ENCODE measurements at places on chromosomes 3 and 15.
A peak's percentile ranks its signal among the peaks of the same experiment; 100 is the strongest.

GRCh38 chr3:16789344-16790120 is 95.2 kb upstream of the PLCL2 start:
- no peak for DNase-seq

DNA sequence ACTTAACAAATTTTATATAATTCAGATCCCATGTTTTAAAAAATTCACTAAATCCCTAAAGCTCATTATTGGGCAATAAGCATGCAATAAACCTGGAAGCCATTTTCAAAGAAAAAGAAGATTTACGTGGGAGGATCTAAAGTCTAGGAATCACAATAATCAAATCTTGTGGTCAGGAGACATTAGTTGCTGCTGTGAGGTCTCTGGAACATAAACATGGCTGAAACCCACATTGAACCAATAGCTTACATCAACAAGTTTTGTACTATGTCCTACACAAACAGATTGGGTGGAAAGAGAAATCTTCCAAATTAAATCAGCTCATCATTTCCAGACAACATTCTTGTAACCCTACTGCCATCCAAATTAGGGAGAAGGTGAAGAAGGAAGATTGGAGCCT is 121.9 kb upstream of the EPHA3 start:
- DNase-seq: no peak

GRCh38 chr3:194961149-194961548 is 275.5 kb downstream of the FAM43A start:
- DNase-seq: no peak

- DNase-seq: no peak
Observed at GRCh38 chr15:36449662-36450145, 129.7 kb upstream of the CDIN1 start.

DNA sequence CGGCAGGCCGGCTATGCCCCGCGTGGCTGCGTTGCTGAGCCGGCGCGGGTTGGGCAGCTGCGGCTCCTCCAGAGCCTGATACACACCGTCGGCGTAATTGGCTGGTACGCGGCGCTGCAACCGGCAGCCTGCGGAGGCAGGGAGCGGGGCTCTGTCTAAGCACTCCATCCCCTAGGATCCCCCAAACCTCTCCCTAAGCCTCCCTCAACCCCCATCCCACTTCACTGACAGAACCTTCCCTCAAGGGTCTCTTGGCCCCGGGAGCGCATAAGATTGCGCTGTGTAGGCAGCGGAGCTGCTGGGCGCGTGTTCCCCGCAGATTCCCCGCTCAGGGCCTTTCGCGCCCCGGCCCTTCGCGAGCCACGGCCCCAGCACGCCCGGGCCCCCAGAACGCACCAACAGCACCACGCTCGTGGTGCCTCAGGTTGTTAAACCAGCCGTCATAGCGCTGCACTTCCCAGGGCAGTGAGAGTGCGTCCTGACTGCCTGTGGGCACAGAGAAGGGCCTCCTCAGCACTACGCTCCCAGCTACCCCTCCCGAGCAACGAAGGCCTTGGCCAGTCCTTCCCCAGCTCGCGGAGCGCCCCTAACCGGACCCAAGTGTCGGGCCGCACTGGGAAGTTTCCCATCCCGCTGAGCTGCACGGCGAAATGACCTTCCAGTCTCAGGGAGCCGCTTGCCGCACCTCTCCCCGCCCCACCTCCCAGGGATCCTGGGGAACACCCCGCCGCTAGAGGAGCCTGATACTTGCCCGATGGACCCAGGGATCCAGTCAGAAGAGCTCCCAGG is 1.2 kb downstream of the DUOX2 start:
- no peak for DNase-seq

- DNase-seq: no peak
Observed at GRCh38 chr3:157040456-157040855, 119.5 kb downstream of the CCNL1 start.

DNA sequence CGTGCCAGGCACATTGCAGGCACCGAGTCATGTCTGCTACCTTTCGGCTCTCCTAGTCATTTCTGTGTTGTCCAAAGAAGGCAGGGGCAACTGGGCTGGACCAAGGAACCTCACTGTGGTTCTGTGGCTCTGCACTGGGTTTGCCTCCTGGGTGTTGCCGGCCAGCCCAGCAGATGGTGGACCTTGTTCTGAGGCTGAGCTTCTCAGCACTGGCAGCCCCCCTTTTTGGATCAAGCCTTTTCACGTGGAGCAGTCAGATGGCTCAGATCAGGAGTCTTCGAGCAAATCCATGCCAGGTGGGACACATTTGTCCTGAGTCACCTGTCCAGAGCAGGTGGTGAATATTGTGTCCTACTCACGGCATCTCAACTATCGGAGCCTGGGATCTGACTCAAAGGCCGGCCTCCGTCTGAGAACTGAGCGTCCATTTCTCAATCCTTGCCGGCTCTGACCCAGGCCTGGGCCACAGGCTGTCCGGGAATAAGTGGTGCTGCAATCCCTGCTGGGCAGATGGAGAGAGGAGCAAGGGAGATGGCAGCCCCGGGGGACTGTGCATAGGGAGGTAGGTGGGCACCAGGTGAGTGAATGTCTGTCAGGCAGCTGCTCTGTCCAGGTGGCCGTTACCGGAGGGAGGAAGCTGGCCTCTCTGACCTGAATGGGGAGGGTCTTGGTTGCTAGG is at the start of gene IL16:
IL16 (plus strand) TSS at position 304 of the 679 bp plus-strand sequence. CDS start 28,521 bp downstream, outside the sequence.
- no peak for DNase-seq

- DNase-seq: no peak
Observed at GRCh38 chr15:61035311-61035710, 193.8 kb downstream of the RORA start.

DNA sequence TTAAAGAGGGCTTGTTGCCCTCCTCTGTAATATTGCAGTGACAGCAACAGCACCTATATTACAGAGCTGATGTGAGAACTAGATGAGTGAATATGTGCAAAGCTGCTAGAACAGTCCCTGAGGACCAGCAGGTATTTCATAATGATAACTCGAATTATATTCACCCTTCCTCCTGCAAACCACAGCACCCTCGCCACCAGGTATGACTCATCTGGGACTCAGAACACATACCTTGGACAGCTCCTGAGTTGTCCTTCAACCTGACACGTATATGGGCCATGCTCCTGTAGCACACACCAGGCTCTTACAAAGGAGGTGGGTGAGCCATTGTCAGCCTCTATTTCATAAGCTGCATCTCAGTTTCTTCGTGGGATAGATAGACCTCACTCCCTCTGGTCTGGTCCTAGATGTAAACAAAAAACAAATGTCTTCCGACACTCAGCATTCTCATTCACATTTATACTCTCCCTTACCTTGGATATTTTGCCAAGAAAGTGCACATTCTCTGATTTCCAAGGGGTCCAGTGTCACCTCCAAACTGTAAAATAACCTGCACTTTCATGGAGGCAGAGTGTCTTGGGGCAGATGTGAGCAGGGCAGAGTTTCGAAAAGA is 124.5 kb downstream of the TLE3 start:
- DNase-seq: no peak

- no peak for DNase-seq
Observed at GRCh38 chr3:139523718-139524117, 15.8 kb downstream of the RBP1 start.

DNA sequence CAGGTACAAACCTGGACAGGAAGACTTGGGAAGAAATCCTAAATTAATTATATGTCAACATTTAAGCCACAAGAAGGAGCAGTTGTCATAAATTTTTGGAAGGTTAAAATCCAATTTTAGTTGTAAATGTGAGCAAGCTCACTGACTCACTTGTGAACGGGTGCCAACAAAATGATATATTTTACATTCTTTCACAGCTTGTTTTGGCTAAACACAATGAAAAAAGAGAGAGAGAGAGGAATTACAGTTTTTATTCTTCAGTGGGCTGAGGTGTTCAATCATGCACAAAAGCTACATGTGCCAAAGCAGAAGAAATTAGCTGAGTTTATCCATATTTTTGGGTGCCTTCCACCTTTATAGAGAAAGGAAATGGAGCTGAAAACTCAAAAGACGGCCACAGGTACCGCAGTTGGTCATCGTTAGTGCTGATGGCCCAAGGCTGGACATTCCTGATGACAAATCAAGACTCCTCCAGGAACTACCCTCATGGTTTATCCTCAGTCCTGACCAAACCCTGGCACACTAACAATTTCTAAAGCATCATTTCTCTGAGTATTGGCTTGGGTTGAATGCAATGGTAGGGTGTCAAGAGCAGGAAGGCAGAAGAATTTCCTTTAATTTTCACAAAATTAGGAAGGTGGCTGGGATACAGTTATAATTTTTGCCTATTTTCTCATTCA is 37.6 kb upstream of the WNT5A start:
- no peak for DNase-seq

- no peak for DNase-seq
Observed at GRCh38 chr3:105483476-105483875, 116.8 kb downstream of the ALCAM start.

GRCh38 chr15:47689660-47690059 is 27.6 kb upstream of the SEMA6D start:
- DNase-seq: no peak

GRCh38 chr3:129966876-129967275 is 7.6 kb upstream of the TRH start:
- no peak for DNase-seq

DNA sequence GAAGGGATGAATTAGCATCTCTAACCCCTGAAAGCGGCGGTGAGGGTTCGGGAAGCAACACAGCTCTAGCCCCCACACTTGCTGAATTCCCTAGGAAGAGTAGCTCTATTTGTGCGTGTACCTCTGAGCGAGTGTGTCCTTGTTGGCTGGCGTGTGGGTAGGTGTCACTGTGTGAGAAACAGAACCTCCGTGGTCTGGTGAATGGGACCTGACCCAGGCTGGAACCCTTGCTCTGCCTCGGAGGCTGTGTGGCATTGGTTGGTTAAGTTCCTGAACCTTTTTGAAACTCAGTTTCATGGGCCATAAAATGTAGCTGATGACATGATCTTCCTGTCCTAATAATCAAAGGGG is 414 bp upstream of the TMEM115 start:
- DNase-seq: no peak

DNA sequence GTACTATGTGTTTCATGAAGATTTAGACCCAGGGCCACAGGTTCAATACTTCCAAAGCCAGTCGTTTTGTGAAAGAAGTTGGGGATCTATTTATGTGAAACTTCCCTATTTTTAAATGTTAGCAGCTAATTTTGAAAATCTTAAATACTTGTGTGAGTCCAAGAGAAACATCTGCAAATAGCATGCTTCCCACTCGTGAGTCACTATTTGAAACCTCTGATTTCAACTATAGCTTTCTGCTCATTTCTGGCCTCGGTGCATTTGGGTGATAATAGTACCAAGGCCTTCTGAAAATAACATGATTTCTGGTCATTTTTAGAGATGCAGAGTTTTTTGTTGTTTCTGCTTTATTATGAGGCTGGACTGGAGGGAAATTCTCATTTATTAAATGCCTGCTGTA is 110.0 kb downstream of the OPA1 start:
- no peak for DNase-seq

- no peak for DNase-seq
Observed at GRCh38 chr3:167684388-167684993, 30.7 kb upstream of the WDR49 start.

GRCh38 chr15:67413770-67414390 is 107.1 kb upstream of the C15orf61 start:
- DNase-seq: no peak

- no peak for DNase-seq
Observed at GRCh38 chr3:140629357-140630137, 48.3 kb upstream of the TRIM42 start.

- no peak for DNase-seq
Observed at GRCh38 chr3:124514683-124515082, 215.6 kb upstream of the UMPS start.

DNA sequence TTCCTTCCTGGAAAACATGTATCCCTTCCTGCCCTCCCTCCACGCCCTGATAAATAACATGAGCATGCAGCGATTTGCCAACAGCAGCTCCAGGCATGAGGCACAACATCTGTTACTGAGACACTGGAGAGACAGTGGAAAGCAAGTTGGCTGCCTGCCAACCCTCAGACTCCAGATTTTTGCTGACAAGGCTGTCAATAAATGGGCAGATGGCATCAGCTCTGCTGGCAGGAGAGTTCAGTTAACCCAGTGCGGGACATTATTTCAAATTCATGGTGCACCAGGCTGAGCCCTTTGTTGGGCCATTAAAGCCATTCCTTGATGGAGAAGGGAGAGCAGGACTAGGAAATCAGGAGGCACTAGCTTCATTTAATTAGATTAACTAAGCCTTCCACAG is 293.3 kb downstream of the MEX3B start:
- no peak for DNase-seq

GRCh38 chr3:58617338-58617761 is 40.2 kb upstream of the FAM107A start:
- no peak for DNase-seq

GRCh38 chr3:64152086-64152485 is 73.2 kb downstream of the PRICKLE2 start:
- DNase-seq: no peak

GRCh38 chr3:27669591-27669990 is 52.5 kb downstream of the EOMES start:
- no peak for DNase-seq

DNA sequence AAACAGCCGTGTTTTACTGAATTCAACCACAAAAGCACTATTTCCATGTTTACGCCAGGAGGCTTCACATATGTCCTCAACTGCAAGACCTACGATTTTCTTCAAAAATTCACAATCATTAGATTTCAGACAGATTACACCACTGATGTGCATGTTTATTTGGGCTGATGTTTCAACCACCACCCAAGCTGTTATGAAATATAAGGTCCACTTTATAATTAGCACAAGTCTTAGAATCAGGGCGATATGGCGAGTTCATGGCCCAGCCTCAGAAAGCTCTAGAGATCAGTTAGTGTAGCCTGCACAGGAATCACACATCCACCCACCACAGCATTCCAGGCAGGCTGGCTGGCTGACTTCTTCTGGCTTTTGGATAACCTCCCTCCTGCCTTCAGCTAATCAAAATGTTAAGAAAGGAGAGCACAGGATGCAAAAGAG is 15.4 kb downstream of the SH3BP5 start:
- no peak for DNase-seq

- DNase-seq: no peak
Observed at GRCh38 chr3:181710345-181711291, 1.1 kb upstream of the SOX2 start.

DNA sequence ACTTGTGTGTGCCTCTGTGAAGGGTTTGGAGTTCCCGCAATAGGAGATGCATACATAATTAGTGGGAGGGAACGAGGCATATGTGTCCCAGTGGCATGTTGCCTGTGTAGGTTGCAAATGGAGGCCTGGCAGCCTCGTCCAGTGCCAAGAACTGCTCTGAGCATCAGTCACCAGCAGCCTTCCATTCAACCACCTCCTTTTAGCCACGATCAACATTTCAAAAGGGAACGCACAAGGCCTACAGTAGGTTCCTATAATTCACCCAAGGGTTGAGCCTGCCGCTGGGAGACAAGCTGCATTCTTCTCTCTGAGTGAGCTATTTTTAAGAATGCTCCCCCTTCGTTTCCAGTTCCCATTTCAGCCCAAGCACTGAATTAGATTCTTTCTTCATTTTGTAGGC is 78.8 kb upstream of the CTNNB1 start:
- DNase-seq: no peak

- no peak for DNase-seq
Observed at GRCh38 chr3:123036352-123037014, 8.9 kb upstream of the SEMA5B start.

GRCh38 chr3:13657660-13658435 is 108.9 kb downstream of the FBLN2 start:
- DNase-seq: peak; percentile 100

GRCh38 chr15:44275150-44275830 is 13.2 kb upstream of the GOLM2 start:
- DNase-seq: no peak

- DNase-seq: no peak
Observed at GRCh38 chr3:135325096-135325495, 530.0 kb downstream of the EPHB1 start.

GRCh38 chr3:12829886-12830784 is 11.2 kb downstream of the RPL32 start:
- DNase-seq: no peak

GRCh38 chr3:63862804-63863149 is 828 bp downstream of the THOC7 start:
- DNase-seq: no peak
